G401 (cell line): ENCODE measurements at places on chromosomes 5 and 9.

DNA sequence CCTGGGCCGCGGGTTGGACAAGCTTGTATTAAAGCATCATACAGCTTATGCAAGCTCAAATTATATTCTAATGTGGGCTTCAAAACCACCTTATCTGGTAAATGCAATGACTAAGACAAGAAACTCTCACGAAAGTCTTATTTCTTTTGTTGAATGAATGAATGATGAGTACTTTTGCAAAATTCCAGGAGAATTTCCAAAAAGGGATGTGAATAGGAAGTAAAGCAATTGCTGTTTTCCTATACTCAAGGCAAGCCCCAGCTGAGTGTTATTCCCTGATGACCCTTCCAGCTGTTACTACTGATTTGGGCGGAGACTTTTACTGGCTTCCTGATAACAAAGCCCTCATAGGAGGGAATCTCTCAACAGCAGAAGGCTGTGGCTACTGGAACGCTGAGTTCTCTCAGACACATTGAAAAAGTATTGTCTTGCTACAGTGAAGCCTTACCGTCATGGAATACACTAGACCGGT is 162.8 kb downstream of the SREK1 start:
- no peak for DNase-seq

GRCh38 chr5:68627001-68627400 is 411.4 kb downstream of the PIK3R1 start:
- no peak for DNase-seq

DNA sequence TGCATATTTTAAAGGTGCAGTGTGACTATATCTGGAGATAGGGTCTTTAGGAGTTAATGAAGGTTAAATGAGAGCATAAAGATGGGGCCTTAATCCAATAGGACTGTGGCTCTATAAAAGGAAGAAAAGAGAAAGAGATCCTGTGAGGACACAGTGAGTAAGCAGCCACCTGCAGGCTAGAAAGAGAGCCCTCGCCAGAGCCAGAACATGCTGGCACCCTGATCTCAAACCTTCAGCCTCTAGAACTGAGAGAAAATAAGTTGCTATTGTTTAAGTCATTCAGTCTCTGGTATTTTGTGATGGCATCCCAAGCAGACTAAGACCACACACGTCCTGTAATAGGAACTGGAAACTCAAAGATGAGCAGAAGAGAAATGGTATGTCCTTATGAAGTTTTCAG is 41.0 kb downstream of the RNF180 start:
- DNase-seq: no peak

DNA sequence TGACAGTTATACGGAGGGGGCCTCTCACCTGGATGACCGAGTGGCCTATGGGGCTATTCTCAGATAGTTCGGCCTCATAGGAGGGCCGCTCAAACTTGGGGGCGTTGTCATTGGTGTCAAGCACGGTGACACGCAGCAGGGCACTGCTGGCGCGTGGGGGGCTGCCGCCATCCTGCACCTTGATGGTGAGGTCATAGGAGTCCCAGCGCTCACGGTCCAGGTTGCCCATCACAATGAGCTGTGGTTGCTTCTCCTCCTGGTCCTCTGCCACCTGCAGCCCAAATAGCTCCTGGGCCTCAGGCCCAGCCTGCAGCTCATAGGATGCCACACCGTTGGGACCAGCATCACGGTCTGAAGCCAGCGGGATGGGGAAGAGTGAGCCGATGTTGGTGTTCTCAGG is 9.7 kb downstream of the PCDH1 start:
- no peak for DNase-seq

GRCh38 chr9:137626464-137626863 is 7.7 kb downstream of the EHMT1 start:
- no peak for DNase-seq

- no peak for DNase-seq
Measured at GRCh38 chr5:59789894-59790293, 103.6 kb downstream of the PDE4D start.

DNA sequence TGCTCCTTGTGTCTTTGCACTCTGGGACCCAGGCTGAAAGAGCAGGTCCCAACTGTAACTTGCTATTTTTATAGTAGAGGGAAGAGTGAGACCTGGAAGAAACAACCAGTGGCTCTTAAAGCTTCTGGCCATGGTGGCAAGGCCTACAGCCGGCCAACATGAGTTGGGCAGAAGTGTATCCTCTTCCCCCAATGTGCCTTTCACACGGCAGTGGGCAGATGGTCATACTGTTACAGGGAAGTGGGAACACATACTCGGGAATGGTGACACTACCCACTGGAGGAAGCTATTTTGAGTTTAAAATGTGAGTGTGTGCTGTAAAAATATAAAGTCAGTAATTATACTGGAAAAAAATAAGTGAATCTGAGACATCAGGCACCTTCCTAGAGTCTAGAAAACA is 116.0 kb downstream of the MVB12B start:
- no peak for DNase-seq

- DNase-seq: peak; percentile 72
Measured at GRCh38 chr9:130183133-130183762, 11.0 kb downstream of the NCS1 start.

GRCh38 chr9:109360771-109361170 is 39.9 kb upstream of the EPB41L4B start:
- no peak for DNase-seq

- DNase-seq: peak; percentile 8
Measured at GRCh38 chr9:126275386-126276001, 51.1 kb upstream of the MVB12B start.

- no peak for DNase-seq
Measured at GRCh38 chr5:158392753-158393152, 533.8 kb upstream of the CLINT1 start.

DNA sequence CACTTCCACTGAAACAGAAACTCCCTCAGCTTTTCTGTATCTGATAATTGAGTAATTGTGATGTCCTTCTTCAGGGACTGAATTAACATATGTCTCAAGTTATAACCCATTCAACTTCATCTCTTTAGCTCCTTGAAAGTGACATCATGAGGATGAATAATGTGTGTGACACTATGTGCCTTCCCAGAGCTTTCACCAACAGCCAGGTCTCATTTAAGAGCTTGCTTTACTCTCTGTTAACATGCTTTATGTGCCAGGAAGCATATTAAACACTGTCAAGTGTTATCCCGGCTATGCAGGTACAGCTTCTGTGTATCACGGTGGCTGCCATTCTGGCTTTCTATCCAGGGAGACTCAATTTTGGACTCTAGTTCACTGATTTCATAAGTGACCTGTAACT is 799.9 kb downstream of the CDH12 start:
- DNase-seq: peak; percentile 7

GRCh38 chr9:32350682-32351081 is 33.8 kb upstream of the ACO1 start:
- DNase-seq: peak; percentile 12

DNA sequence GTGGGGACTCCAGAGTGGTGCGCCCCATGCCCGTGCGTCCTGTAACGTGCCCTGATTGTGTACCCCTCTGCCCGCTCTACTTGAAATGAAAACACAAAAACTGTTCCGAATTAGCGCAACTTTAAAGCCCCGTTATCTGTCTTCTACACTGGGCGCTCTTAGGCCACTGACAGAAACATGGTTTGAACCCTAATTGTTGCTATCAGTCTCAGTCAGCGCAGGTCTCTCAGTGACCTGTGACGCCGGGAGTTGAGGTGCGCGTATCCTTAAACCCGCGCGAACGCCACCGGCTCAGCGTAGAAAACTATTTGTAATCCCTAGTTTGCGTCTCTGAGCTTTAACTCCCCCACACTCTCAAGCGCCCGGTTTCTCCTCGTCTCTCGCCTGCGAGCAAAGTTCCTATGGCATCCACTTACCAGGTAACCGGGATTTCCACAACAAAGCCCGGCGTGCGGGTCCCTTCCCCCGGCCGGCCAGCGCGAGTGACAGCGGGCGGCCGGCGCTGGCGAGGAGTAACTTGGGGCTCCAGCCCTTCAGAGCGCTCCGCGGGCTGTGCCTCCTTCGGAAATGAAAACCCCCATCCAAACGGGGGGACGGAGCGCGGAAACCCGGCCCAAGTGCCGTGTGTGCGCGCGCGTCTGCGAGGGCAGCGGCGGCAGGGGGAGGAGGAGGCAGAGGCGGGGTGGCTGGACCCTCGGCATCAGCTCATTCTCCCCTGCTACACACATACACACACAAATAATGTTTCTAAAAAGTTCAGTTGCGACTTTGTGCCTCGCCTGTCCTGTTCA is 668 bp downstream of the GLIS3 start:
- no peak for DNase-seq

DNA sequence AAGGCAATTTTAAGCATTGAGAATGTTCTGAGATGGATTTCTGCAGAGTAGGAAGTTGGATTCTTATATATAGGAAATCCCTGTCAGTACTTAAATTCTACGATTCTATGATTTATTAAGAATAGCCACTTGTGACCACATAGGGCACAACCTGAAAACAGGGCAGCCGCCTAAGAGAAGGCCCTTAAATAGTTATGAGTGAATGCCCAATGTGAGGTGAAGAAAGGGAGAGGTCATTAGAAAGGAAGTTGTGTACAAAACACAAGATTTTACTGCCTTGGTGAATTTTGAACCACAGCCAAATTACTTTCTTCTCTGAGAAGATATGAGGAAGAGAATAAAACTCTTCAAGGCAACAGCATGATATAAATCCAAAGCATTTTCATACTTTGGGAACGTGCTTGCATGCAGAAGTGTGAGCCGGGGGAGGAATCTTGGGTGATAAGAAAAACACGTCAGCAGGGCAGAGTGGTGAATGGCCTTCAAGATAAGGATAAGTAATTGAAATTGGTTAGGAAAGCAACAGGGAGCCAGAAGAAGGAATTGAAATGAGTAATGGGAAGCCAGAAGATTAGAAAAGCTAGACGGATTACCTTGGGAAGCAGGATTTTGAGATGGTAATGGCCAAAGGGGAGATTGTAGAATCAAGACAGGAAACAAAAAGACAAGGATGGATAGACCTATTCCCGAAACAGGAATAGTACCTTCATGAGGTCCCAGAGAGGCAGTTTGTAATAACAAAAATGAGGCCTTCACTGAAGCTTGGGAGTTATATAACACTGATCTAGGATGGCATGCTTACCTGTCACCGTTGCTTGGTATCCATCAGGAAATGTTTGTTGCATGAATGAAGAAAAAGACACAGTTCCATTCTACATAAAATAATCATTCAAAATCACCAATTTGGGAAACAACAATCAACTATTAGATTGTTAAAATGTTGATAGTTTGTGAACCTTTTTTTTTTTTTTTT is 244.3 kb downstream of the PDE4D start:
- no peak for DNase-seq

DNA sequence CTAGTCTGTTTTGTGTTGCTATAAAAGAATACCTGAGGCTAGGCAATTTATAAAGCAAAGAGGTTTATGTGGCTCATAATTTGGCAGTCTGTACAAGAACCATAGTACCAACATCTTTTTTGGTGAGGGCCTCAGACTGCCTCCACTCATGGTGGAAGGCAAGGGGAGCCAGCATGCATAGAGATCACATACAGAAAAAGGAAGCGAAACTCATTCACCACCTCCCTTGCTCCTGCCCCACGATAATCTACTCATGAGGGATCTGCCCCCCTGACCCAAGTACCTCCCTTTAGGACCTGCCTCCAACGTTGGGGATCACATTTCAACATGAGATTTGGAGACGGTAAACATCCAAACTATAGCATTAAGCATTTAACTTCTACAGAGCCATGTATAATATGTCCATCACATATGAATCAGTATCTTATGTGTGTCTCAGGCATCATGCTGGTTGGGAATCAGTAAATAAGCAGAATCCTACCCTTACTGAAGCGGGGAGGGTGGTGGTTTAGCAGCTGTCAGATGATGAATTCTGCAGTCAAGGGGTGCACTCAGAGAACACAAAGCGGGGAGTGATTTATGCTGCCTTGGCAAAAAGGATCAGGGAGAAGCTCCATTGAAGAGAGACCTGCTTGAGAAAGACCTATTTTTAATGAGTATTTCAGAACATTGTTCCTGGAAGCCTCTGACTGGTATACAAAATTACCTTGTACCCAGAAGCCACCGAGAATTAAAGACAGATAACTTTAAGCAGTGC is 34.8 kb downstream of the HMGXB3 start:
- no peak for DNase-seq

DNA sequence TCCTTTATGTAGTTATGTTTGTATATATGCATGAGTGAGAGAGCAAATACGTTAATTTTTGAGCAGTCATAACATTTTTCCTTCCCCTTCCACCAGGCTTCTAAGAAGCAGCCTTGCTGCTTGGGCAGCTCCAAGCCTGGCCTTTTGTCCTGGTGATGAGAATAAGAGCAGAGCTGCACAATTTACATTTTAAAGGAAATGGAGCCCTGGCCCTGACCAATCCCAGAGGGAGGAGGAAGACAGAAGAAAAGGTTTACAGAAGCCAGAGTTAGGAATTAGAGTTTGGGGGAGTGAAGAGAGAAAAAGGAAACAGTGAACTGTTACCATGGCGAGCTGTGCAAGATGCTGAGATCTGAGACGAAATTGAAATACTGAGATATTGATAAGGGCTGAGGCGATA is 25.3 kb upstream of the EFNA5 start:
- DNase-seq: no peak

GRCh38 chr5:35247648-35248034 is 17.4 kb upstream of the PRLR start:
- DNase-seq: peak; percentile 86

DNA sequence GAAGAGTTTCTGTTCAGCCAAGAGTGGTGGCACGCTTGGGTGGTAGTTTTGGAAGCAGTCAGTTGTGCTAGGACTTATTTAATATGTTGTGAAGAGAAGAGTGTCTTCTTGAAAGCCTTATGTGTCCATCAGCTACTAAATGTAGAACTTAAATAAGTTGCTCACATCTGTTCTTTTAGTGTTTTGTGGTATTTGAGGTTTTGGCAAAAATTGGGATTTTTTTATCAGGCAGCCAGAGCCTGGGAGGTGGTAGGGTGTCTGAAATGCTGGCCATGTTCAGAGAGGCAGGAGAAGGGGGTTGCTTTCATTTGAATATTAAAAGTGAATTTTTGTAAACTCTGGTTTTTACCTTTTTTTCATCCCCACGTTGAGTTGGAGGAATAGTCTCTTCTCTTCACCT is 24.2 kb upstream of the ZBTB34 start:
- DNase-seq: no peak

DNA sequence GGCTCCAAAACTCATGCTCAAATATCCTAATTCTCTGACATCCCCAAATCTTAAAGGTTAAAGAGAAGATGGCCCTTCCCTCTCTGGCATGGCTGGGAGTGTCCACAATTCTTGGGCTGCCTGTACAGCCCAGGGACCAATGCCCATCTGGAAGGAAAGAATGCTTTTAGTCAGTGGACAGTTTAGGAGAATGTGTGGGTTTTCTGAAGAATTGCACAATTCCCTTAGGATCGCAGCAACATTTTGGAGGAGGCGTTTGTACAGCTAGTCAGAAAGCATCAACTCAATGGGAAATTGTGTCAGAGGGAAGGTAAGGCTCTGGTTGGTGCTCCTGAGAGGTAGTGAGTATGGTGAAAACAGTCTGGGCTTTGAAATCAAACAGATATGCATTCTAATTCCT is 15.0 kb downstream of the FAM193B start:
- no peak for DNase-seq
